ENCODE measurements at places on chromosomes 2 and 18. TPM values are rescaled to one million over a fixed set of nuclear protein-coding genes. Genes with fewer than 3 reads are reported as not detected.

Gene RNF152
- total RNA-seq = 0.38 TPM

Gene DSC2
- not detected for total RNA-seq

Gene IL36B
- total RNA-seq = not detected

Gene ZSWIM2
- not detected for total RNA-seq

Gene REG1B
- not detected for total RNA-seq

Gene CPO
- not detected for total RNA-seq

Gene TSPYL6
- not detected for total RNA-seq

- H3K27ac ChIP-seq = no peak overlapping the region
- DNase-seq = no peak
- H3K27me3 ChIP-seq = no peaks in the 10 kb centered on the region
Measured at GRCh38 chr2:68744366-68744912, 9.8 kb downstream of the ARHGAP25 start.

- H3K36me3 ChIP-seq = no peaks in the 10 kb centered on the region
- no peak for DNase-seq
- no peak overlapping the region for H3K27ac ChIP-seq
- peaks cover 10% of the 10 kb centered on the region for H3K4me1 ChIP-seq
- H3K27me3 ChIP-seq = no peaks in the 10 kb centered on the region
- no peak overlapping the region for H3K4me3 ChIP-seq
Measured at GRCh38 chr2:203852760-203853159, 14.8 kb upstream of the CTLA4 start.

- no peak for DNase-seq
- no peaks in the 10 kb centered on the region for H3K36me3 ChIP-seq
- no peaks in the 10 kb centered on the region for H3K27me3 ChIP-seq
- H3K4me1 ChIP-seq = no peaks in the 10 kb centered on the region
- no peak overlapping the region for H3K4me3 ChIP-seq
Measured at GRCh38 chr2:84160453-84160852, 298.6 kb downstream of the SUCLG1 start.

- no peaks in the 10 kb centered on the region for H3K27me3 ChIP-seq
- no peaks in the 10 kb centered on the region for H3K4me1 ChIP-seq
- no peak overlapping the region for H3K27ac ChIP-seq
- no peaks in the 10 kb centered on the region for H3K36me3 ChIP-seq
- DNase-seq = no peak
- no peak overlapping the region for H3K4me3 ChIP-seq
Measured at GRCh38 chr2:9391961-9392720, 31.2 kb downstream of the ITGB1BP1 start.

DNA sequence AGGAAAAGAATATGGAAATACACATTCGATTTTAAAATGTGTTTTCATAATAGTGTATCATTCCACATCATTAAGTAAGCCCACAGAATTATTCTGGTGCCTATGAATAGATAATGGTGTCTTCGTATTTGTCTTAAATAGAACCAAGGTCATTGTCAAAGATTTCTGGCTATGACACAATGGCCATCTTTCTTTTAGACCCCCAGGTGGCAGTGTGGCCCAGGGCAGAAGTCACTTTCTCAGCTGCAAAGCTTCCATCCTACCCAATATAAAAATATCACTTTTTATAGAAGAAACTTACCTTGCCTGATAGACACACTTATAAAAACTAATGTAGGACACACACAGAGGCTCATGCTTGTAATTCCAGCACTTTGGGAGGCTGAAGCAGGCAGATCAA is 57.5 kb downstream of the ZRANB3 start:
- no peak for DNase-seq
- H3K27me3 ChIP-seq = no peaks in the 10 kb centered on the region
- no peaks in the 10 kb centered on the region for H3K36me3 ChIP-seq
- no peak overlapping the region for H3K27ac ChIP-seq
- H3K4me1 ChIP-seq = no peaks in the 10 kb centered on the region

GRCh38 chr2:21415234-21415633 is 291.5 kb downstream of the TDRD15 start:
- H3K4me3 ChIP-seq = no peak overlapping the region
- H3K27ac ChIP-seq = no peak overlapping the region
- H3K36me3 ChIP-seq = no peaks in the 10 kb centered on the region
- no peaks in the 10 kb centered on the region for H3K27me3 ChIP-seq

DNA sequence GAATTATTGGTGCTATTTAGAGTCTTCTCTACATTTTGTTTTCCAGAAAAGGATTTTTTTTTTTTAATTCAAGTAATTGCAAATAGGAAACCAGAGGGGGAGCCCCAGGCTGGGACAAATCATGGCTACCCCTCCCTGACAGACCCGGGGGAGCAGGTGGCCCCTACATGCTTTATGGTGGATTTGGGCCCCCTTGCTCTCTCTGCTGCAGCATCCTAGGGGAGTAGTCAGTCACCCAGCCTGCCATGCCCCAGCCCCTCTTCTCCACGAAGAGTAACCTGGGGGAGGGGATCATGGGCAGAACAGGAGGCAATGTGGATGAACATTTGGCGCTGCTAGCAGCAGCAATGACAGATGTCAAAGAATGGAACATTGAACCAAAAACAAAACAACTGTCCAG is 4.6 kb downstream of the C2orf81 start:
- H3K4me1 ChIP-seq = peaks cover 19% of the 10 kb centered on the region
- H3K27me3 ChIP-seq = peaks cover 6% of the 10 kb centered on the region
- DNase-seq = no peak
- no peak overlapping the region for H3K27ac ChIP-seq

GRCh38 chr2:150486539-150487484 is 655 bp downstream of the RND3 start:
- H3K27ac ChIP-seq = no peak overlapping the region
- H3K4me3 ChIP-seq = no peak overlapping the region
- DNase-seq = no peak
- no peaks in the 10 kb centered on the region for H3K36me3 ChIP-seq
- peaks cover 4% of the 10 kb centered on the region for H3K27me3 ChIP-seq
- H3K4me1 ChIP-seq = peaks cover 3% of the 10 kb centered on the region

DNA sequence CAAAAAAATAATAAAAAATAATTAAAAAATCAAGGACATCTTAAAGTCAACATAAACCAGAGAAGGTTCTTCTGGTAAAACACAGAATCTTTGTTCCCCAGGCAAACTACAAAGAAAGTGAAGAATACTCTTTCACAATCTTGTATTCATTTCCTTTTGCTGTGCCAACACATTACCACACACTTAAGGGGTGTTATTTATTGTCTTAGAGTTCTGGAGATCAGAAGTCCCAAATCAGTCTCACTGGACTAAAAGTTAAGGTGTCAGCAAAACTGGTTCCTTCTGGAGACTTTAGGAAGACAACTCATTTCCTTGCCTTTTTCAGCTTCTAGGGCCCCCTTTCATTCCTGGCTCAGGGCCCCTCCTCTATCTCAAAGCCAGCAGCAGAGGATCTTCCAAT is 12.2 kb upstream of the CAB39 start:
- DNase-seq = no peak
- H3K4me1 ChIP-seq = no peaks in the 10 kb centered on the region
- no peak overlapping the region for H3K4me3 ChIP-seq
- H3K27me3 ChIP-seq = no peaks in the 10 kb centered on the region
- H3K27ac ChIP-seq = no peak overlapping the region

- H3K4me3 ChIP-seq = no peak overlapping the region
- DNase-seq = no peak
- no peaks in the 10 kb centered on the region for H3K36me3 ChIP-seq
- no peaks in the 10 kb centered on the region for H3K27me3 ChIP-seq
- no peaks in the 10 kb centered on the region for H3K4me1 ChIP-seq
Measured at GRCh38 chr2:239873656-239874635, 151.2 kb downstream of the NDUFA10 start.

- H3K27me3 ChIP-seq = no peaks in the 10 kb centered on the region
- H3K4me3 ChIP-seq = peak overlapping the region; percentile 69
- H3K36me3 ChIP-seq = no peaks in the 10 kb centered on the region
- peak; percentile 90 for DNase-seq
- no peak overlapping the region for H3K27ac ChIP-seq
Measured at GRCh38 chr2:2613279-2614199, 282.5 kb upstream of the MYT1L start.

DNA sequence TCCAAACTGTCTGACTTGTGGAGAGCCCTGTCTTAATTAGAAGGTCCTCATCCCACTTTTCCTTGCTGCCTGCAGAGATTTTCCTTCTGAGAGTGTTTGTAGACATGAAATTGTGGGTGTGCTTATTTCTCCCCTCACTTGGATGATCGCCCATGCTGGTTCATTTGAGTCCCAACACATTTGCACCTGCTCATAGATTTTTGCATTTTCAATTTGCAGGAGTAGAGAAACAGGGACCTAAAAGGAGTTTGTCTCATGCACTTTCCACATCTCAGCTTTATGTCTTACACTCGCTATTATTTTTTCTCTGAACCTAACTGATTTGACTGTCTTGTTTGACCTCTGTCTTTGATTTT is 33.2 kb upstream of the FHL2 start:
- no peak for DNase-seq
- H3K4me3 ChIP-seq = no peak overlapping the region
- no peaks in the 10 kb centered on the region for H3K36me3 ChIP-seq
- H3K27ac ChIP-seq = no peak overlapping the region
- no peaks in the 10 kb centered on the region for H3K27me3 ChIP-seq

DNA sequence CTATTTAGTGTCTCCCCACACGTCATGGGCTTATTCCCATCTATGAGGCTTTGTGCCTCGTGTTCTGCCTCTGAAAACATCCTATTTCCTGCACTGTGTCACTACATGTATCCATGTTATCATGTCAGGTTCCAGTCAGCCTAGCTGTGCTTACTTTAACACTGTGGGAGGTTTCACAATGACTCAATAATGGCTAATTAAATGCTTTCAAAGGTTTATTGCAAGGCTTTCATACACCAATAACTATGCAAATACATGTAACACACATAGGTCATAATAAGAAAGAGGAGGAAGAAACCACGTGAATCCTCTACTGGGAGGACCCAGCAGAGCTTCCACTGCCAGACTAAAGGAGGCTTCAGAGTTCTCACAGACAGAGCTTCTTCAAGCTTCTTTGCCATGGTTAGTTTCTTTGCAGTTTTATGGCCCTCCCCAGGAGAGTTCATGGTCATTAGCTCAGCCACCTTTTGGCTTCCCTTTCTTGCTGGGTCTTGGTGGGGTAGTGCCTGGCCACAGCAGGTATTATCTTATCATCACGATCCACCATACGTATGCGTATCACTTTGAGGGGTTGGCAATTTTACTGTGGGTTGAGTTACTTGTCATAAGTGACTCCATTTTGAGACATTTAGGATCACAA is 5.1 kb upstream of the COLEC12 start:
- no peak overlapping the region for H3K27ac ChIP-seq
- no peaks in the 10 kb centered on the region for H3K4me1 ChIP-seq
- no peaks in the 10 kb centered on the region for H3K36me3 ChIP-seq
- no peaks in the 10 kb centered on the region for H3K27me3 ChIP-seq
- H3K4me3 ChIP-seq = no peak overlapping the region

GRCh38 chr2:83650161-83650560 is 808.9 kb downstream of the SUCLG1 start:
- DNase-seq = no peak
- H3K27me3 ChIP-seq = no peaks in the 10 kb centered on the region
- H3K4me3 ChIP-seq = no peak overlapping the region
- H3K4me1 ChIP-seq = no peaks in the 10 kb centered on the region
- H3K27ac ChIP-seq = no peak overlapping the region
- no peaks in the 10 kb centered on the region for H3K36me3 ChIP-seq

DNA sequence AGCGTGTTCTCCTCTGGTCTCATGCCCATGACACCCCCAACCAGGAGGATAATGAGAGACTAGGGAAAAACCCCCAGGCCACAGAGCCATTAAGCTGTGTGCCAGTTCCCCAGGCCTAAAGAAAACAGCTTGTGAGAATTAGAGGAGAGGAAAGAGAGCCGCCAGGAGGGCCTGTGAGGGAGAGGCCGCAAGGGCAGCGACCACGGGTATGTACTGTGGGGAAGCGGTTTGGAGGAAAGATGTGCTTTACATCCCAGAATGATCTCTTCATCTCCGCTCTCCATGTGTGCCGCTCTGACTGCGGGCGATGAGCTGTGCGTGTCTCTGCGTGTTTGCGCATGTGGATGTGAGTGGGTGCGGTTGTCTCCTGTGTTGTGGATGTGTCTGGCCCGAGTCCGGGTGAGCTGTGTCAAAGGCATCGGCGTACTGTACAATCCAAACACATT is 82.9 kb downstream of the DYSF start:
- H3K27me3 ChIP-seq = no peaks in the 10 kb centered on the region
- H3K4me1 ChIP-seq = no peaks in the 10 kb centered on the region
- H3K4me3 ChIP-seq = no peak overlapping the region
- no peak overlapping the region for H3K27ac ChIP-seq
- no peaks in the 10 kb centered on the region for H3K36me3 ChIP-seq
- DNase-seq = no peak

GRCh38 chr2:181680055-181680936 is at the start of gene NEUROD1:
NEUROD1 (minus strand) TSS chr2:181680517; CDS start chr2:181678860, 1,657 bp downstream.
- no peak within 1 kb of the TSS for H3K4me3 ChIP-seq
- H3K27me3 ChIP-seq = peaks cover 62% of the 10 kb centered on the region
- DNase-seq = no peak

GRCh38 chr2:19876751-19877150 is 25.0 kb downstream of the TTC32 start:
- no peaks in the 10 kb centered on the region for H3K27me3 ChIP-seq
- no peak overlapping the region for H3K27ac ChIP-seq
- no peaks in the 10 kb centered on the region for H3K4me1 ChIP-seq
- H3K4me3 ChIP-seq = no peak overlapping the region

DNA sequence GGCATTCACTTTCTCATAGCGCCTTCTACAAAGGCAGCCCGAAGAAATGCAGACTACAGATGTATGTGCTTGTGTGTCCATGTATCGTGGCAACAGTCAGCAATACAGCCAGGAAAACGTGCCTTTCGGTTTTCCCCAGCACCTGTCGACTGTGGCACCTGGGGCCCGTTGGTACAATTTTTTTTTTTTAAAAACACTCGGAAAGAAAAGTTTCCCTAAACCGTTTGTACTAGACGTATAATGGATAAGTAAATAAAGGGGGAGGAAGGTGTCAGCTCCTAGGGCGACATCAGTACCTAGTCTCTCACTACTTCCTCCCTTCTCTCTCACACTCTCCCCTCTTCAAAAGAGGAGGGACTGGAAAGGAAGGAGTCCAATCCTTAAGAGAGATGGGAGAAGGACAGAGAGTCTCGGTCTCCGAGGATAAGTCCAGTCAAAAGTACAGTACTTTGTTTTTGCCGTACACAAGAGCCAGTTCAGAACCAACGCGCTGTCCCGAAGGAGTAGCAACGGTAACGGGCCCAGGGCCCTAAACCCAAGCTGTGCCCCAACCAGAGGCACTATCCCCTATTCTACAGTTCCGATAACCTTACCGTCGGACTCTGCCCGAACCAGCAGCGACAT is 759 bp downstream of the PPP4R3B start:
- H3K4me1 ChIP-seq = peaks cover 57% of the 10 kb centered on the region
- H3K36me3 ChIP-seq = peaks cover 4% of the 10 kb centered on the region
- peak overlapping the region; percentile 99 for H3K27ac ChIP-seq
- H3K27me3 ChIP-seq = no peaks in the 10 kb centered on the region
- H3K4me3 ChIP-seq = peak overlapping the region; percentile 97

Measured in CD8-positive, alpha-beta memory T cell (primary cell).